Caco-2 (cell line): ENCODE measurements at places on chromosomes 7 and 10. TPM values are rescaled to one million over a fixed set of nuclear protein-coding genes. Genes with fewer than 3 reads are reported as not detected.

CYP2E1 gene
- 0.23 TPM in 1 of 2 replicates, not detected in the other for total RNA-seq

DNA sequence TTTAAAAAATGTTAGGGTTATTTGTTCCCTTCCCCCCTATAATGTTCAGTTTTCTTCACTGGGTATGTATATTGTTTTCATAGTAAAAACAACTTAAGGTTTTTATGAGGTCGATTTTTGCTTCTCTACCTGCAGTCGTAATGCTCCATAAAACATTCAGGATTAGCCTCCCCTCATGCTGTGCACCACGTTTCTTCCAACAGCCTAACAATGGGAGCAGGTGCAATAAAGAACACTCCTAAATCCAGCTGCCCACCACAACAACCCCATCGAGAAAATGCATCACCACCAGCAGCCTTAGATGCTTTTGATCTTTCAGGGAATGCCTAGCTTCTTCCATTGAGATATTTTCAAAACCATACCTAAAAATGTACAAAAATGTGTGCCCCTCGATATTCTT is 111.1 kb downstream of the ADAM12 start:
- DNase-seq, result no peak

GRCh38 chr7:25349283-25350017 is 121.2 kb upstream of the NPVF start:
- no peak for DNase-seq

- peak; percentile 19 for DNase-seq
These were observed 93.4 kb upstream of the OIT3 start for GRCh38 chr10:72800000-72800740.

DNA sequence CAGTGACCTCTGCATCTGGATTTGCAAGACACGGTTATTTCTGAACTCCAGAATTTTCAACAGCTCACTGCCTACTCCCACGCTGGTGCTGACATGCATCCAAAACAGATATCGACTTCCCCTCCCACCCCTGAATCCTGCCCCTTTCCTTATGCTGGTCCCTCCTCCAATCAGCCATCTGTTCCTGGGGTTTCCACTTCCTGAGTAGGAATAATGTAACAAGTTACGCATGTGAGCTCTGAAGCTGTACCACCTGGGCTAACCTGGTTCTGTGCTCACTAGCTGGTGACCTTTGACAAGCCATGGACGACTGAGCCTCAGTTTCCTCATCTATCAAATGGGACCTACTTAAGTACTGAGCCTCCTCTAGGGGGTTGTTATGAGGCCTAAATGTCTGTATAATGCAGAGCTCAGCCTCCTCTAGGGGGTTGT is 1.7 kb upstream of the NCAPG2 start:
- DNase-seq, result no peak

GRCh38 chr7:76086070-76086469 is 38.2 kb downstream of the MDH2 start:
- no peak for DNase-seq
